ENCODE measurements at places on chromosomes 5 and 9.

DNA sequence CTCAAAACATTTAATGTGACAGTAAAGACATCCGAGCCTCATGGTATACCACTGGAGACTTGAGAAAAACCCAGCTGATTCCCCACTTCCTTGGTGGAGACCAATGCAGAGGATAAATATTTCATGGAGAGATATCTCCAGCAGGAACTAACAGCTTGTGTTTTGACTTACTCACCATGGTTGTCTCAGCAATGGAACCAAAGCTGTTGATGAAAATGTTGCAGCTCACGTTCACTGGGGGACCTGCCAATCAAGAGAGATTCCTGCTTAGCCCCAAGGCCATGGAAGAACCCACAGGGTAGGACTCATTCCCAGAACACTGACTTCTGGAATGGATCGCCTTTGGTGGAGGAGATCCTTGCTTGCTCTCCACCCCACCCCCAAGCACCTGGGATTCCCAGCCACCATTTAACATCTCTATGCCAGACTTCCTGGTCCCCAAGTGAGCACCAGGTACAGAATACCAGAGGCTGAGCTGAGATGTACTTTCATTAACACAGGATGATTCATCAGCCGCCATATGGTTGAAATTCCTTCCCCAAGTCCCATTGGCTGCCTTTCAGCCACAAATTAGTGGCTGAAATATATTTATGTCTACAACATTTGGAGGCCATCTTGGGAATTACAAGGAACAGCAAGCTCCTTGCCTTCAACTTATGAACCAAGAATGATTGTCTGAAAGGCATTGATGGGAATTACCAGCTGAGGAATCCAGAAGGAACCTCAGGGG lies 37.9 kb downstream of the GLRA1 start:
- DNase-seq, result no peak

DNA sequence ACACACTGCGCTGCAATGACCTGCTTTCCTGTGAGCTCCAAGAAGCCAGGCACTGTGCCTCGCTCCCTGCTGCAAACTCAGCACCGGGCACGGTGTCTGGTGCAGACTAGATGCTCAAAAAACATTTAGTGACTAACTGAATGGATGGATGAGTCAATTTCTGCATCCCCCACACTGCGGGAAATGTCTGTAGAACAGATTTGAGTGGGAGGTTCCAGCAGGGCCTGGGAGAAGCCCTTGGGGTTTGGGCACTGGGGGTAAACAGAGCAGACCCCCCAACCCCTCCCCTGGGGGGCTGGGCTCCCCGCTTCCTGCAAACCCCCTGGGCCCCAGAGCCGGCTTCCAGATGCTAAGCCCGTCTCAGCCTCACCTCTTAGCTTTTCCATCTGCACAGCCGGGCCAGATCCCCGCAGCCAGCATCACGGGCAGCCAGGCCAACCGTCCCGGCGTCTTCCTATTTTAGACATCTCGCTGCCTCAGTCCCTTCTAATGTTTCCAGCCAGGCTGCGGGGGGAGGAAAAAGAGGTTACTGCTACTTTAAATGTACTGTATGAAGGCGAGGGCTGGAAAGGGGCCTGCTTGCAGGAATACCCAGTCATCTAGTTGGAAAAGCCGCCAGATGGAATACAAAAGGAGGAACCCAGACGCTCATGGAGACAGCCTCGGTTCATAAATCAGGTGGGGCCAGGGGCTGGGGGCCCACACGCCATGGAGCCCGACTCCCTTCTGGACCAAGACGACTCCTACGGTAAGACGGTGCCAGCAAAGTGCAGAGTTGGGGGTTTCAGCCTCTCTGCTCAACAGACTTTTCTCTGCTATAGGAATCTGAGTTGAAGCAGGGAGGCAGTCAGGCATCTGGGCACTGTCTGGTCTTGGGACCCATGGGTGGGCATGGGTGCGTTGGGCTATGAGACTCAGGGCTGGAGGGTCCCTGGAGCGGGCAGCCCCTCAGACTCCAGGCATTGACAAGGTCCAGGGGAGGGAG lies 67.1 kb upstream of the GGTA1 start:
- no peak for DNase-seq

DNA sequence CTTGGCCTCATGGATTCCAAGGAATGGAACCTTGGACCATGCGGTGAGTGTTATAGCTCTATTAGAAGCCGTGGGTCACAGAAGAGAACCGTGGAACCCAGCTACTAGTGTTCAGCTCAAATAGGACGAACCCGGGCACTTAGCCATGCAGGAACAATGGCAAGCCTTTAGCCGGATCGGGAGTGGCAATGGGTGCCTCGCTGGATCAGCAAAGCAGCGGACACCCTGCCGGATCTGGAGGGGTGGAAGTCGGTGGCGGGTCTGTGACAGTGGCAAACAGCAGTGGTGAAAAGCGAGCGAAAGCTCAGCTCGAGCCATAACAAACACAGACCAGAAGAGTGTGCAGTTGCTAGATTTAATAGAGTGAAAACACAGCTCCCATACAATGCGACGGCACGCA lies 2.4 kb upstream of the CDO1 start:
- no peak for DNase-seq

GRCh38 chr5:142292249-142292648 lies 32.6 kb downstream of the SPRY4 start:
- DNase-seq, result no peak

- DNase-seq, result no peak
These were observed 179.8 kb downstream of the FGF1 start for GRCh38 chr5:142506046-142506445.

DNA sequence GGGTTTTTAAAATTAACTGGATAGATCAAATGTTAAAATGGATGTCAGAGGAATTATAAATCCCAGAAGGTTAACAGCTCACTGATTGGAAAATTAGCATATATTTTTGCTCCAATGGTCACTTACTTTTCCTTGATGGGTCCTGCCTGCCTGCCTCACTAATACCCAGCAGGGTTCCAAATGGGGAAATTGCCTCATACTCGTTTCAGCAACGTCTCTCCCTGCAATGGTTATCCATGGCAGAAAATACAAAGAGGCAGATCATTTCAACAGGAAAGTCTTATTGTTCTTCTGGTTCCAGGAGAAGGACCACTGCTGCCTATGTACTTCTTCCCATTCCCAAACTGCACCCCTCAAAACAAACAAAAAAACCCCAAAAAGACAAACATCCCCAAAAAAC lies 71.3 kb downstream of the ERP44 start:
- DNase-seq, result no peak

DNA sequence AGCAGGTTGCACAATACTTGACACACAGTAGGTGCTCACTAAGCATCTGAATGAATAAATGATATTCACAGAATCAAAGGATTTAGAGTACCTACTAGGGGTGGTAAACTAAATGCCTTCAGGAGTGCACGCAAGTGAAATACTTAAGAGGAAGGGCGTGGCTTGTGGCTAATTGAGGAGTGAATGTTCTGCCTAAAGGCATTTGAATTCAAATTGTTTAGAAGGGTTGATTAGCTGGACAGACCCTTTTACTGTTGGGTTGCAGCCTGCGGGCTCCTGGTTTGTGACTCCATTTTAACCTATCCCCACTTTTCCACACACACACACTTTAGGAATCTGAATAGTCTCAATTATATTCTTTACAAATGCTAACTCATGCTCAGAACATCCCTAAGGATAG lies 63.1 kb downstream of the PPP2R2B start:
- DNase-seq, result no peak

Measured in OCI-M1 (cell line).